ENCODE measurements at places on chromosomes 6 and 20.

DNA sequence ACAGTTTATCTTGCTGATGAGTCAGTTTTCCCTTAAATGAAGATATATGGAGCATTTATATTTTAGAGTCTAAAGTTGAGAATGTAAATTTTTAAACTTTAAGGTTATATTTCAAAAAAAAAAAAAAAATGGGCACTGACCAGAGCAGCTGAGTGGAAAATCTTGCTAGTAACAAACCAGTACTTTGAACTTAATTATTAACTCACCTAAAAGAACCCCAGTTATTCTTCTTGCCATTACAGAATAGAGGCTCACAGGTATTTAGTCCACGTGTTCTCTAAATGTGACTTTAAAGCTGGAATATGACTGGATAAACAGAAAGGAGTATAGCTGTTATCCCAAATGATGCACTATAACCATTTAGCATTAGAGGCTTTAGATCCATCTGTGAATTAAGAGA, 178.4 kb downstream of the COL9A1 start:
- peak; percentile 27 for DNase-seq

GRCh38 chr20:14445310-14445709, 107.9 kb upstream of the FLRT3 start:
- DNase-seq: no peak

DNA sequence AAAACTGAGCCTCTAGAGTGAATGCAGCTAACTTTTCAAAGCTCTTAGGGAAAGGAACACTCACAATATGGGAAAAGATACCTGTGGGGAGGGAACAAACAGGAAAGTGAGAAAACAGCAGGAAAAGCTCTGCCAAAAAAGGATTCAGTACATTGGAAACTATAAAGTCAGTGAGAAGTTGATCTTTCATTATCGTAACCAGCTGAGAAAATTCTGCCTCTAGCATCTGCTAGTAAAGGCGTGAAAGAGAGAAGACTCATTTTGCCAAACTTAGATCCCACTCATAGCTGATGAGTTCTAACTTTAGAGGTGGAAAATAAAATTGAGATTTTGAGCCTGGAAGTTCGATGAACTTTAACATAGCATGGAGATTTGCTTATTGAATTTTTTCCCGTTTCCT, 321.8 kb upstream of the RNF217 start:
- no peak for DNase-seq

- DNase-seq: no peak
Observed at GRCh38 chr6:132616677-132617076, 7.4 kb downstream of the TAAR2 start.

DNA sequence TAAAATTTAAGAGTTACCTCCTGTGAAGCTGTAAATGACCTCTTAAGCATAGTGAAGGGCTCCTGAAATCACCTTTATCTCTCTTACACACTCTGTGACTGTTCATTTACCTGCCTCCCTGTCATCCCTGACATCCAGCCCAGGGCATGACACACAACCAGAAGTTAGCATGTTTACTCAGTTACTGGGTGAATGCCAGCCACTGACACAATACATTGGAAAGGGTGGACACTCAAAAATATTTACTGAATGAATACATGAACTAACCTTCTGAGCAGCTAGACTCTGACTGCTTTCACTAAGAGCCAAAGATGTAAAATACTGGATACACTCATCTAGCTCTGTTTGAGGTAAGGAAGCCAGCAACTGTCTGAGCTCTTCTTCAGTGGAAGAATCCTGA, 25.3 kb downstream of the SERAC1 start:
- no peak for DNase-seq

All from large intestine (tissue), 12 donors.